Mesenchymal stem cell (in vitro differentiated cells and primary cell): ENCODE measurements at places on chromosomes 16 and 17.

DNA sequence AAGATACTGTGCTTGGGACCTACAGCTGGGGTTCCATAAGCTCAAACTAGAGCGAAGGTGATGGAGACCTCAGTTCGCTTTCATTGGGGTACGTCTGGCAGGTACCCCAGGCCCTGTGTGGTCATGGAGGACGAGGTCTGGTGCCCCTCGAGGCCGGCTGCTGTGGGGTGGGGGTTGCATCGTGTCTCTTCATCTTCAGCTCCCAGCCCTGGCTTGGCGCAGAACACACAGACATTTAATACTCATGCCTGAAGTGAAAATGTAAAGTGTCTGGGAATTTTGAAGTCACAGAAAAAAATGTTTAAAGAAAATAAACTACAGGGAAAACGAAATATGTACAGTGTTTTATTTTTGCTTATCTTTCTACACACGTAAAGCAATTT is 80.5 kb downstream of the TBC1D16 start:
- peaks cover 24% of the 10 kb centered on the region for H3K4me1 ChIP-seq
- DNase-seq = no peak
- H3K27ac ChIP-seq = no peak overlapping the region
- H3K4me3 ChIP-seq = no peak overlapping the region
- no peaks in the 10 kb centered on the region for H3K27me3 ChIP-seq

DNA sequence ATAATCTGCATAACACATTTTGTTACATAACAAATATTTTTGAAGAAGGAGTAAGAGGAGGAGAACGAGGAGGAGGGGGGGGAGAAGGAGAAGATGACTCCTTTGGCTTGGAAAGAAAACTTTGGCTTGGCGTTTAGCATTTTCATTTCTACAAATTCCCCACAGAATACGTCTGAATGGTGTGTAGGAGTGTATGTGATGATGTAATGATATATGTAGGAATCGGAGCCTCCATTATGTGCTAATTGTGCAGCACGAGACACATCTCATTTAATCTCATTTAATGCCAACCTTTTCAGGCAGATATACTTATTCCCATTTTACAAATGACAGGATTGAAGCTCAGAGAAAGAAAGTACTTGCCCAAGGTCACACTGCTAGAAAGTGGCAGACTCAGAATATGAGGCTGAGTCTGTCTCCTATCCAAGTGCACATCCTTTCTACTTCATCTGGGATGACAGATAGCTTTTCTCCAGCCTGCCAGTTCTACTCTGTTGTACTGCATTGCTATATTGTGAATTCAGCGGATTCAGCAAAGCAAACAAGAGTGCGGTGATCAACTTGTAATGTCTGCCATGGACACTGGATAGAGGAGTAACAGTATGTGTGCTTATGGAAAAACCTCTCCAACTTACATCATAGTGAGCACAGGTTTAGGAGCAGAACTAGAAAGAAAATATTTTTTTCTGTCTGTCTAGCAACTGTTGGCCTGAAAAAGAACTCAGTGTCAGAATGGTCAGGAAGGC is 10.4 kb upstream of the SLC47A2 start:
- peaks cover 3% of the 10 kb centered on the region for H3K36me3 ChIP-seq
- H3K4me1 ChIP-seq = peaks cover 17% of the 10 kb centered on the region
- DNase-seq = no peak
- H3K27ac ChIP-seq = no peak overlapping the region
- H3K4me3 ChIP-seq = no peak overlapping the region

DNA sequence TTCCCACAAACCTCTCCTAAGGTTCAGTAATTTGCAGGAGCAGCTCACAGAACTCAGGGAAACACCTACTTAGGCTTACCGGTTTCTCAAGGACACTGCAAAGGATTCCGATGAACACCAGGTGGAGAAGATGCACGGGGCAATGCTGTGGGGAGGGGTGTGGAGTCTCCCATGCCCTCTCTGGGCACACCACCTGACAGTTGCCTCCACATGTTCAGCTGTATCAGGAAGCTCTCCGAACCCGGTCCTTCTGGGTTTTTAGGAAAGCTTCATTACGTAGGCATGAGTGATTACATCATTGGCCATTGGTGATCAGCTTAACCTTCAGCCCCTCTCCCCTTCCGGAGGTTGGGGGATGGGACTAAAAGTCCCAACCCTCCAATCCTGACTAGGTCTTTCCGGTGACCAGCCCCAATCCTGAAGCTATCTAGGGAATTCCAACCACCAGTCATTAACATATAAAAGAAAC is 21.6 kb downstream of the C17orf58 start:
- no peak overlapping the region for H3K4me3 ChIP-seq
- H3K27ac ChIP-seq = no peak overlapping the region
- H3K4me1 ChIP-seq = peaks cover 3% of the 10 kb centered on the region
- no peaks in the 10 kb centered on the region for H3K27me3 ChIP-seq

- H3K36me3 ChIP-seq = no peaks in the 10 kb centered on the region
- no peak overlapping the region for H3K27ac ChIP-seq
- H3K27me3 ChIP-seq = peaks cover 4% of the 10 kb centered on the region
- DNase-seq = no peak
- H3K4me3 ChIP-seq = no peak overlapping the region
Observed at GRCh38 chr16:79835194-79835593, 234.7 kb upstream of the MAF start.

DNA sequence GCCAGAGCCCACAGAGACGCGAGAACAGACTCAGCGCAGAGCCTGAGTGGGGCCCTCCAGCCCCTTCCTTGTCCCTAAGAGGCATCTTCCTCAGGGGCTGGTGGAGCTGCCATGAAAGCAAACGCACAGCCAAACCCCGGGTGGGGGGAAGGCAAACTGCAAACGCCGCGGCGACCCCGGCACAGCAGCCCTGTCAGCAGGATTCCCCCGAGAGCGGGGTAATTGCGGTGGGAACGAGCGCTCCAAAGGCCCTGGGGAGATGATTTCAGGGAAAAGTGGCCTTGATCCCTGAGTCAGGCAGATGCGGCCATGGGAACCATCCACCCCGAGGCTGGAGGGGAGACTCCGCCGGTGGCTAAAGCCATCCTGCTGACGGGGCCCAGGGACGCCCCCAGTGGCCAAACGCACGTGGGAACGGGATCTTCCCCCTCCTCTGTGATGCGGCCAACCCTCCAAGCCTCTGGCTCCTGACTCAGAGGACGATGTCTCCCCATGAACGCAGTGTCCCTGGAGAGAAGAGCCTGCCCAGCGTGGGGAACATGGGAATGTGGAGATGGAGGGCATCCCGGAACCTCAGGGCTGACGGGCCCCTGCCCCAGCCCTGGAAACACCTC is 25.1 kb downstream of the SLC7A5 start:
- no peak overlapping the region for H3K4me3 ChIP-seq
- no peak overlapping the region for H3K27ac ChIP-seq
- peaks cover 25% of the 10 kb centered on the region for H3K4me1 ChIP-seq
- H3K36me3 ChIP-seq = peaks cover 88% of the 10 kb centered on the region

- DNase-seq = peak; percentile 73
- H3K27me3 ChIP-seq = no peaks in the 10 kb centered on the region
- peaks cover 51% of the 10 kb centered on the region for H3K4me1 ChIP-seq
- no peak overlapping the region for H3K4me3 ChIP-seq
Observed at GRCh38 chr16:84839054-84839453, 19.3 kb downstream of the CRISPLD2 start.

DNA sequence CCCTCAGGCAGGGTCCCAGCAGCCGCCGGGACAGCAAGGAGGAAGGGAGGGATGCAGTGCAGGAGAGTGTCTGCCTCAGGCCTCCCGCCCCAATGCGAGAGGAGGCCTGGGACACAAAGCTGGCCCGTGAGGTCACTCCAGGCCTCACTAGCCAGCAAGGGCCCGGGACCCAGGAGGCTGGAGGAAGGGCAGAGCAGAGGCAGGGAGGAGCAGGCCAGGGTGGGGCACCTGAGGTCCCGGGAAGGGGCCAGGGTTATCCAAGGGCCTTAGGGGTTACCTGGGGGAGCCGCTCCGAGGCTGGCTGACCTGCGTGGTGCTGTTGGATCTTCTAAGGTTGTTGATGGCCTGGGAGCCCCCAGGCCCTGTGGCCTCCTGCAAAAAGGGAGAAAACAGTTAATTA is 14.1 kb downstream of the CEP131 start:
- no peaks in the 10 kb centered on the region for H3K27me3 ChIP-seq
- H3K4me1 ChIP-seq = peaks cover 10% of the 10 kb centered on the region
- no peak overlapping the region for H3K4me3 ChIP-seq
- no peak overlapping the region for H3K27ac ChIP-seq
- no peak for DNase-seq
- peaks cover 43% of the 10 kb centered on the region for H3K36me3 ChIP-seq

- no peaks in the 10 kb centered on the region for H3K27me3 ChIP-seq
- no peaks in the 10 kb centered on the region for H3K4me1 ChIP-seq
- no peak overlapping the region for H3K4me3 ChIP-seq
- no peak overlapping the region for H3K27ac ChIP-seq
- no peak for DNase-seq
- no peaks in the 10 kb centered on the region for H3K36me3 ChIP-seq
Observed at GRCh38 chr17:22221344-22221743, 529.0 kb downstream of the KCNJ18 start.

- no peak for DNase-seq
- H3K4me3 ChIP-seq = no peak overlapping the region
- peaks cover 27% of the 10 kb centered on the region for H3K27me3 ChIP-seq
- no peaks in the 10 kb centered on the region for H3K4me1 ChIP-seq
Observed at GRCh38 chr17:27986805-27987684, 55.4 kb upstream of the NLK start.

GRCh38 chr17:29733166-29733565 is 110.5 kb upstream of the CORO6 start:
- no peak overlapping the region for H3K4me3 ChIP-seq
- H3K27me3 ChIP-seq = no peaks in the 10 kb centered on the region
- no peaks in the 10 kb centered on the region for H3K36me3 ChIP-seq
- DNase-seq = peak; percentile 46
- H3K4me1 ChIP-seq = no peaks in the 10 kb centered on the region
- peak overlapping the region; percentile 63 for H3K27ac ChIP-seq
